ENCODE measurements at places on chromosomes 7 and 10. TPM values are rescaled to one million over a fixed set of nuclear protein-coding genes. Genes with fewer than 3 reads are reported as not detected.

TLL2 gene
- under 0.01 TPM for total RNA-seq

FAM221A gene
- total RNA-seq, result 1.0 TPM

COX19 gene
- 2.7 TPM for total RNA-seq

MYOF gene
- total RNA-seq, result 138 TPM

PMPCB gene
- 53.2 TPM for total RNA-seq

FXYD4 gene
- total RNA-seq, result not detected

TMEM229A gene
- not detected for total RNA-seq

CDK14 gene
- total RNA-seq, result 12.1 TPM

SEC31B gene
- total RNA-seq, result 1.5 TPM

BAG3 gene
- total RNA-seq, result 56.0 TPM

MYH16 gene
- under 0.01 TPM for total RNA-seq

TSPAN12 gene
- total RNA-seq, result 0.17 TPM

ADCY1 gene
- 0.15 TPM for total RNA-seq

SORBS1 gene
- 0.34 TPM for total RNA-seq

TFR2 gene
- total RNA-seq, result 0.17 TPM

FKBP6 gene
- total RNA-seq, result not detected
